ENCODE measurements at places on chromosomes 7 and 10. TPM values are rescaled to one million over a fixed set of nuclear protein-coding genes. Genes with fewer than 3 reads are reported as not detected.

The ARHGAP22 gene
- polyA plus RNA-seq = not detected

The CPXM2 gene
- not detected for polyA plus RNA-seq

The PRKCQ gene
- polyA plus RNA-seq = 55.3 TPM

The CXCL12 gene
- not detected for polyA plus RNA-seq

The AGR2 gene
- polyA plus RNA-seq = not detected

The SPDYE8 gene
- 0.16 TPM for polyA plus RNA-seq

The AKR1E2 gene
- polyA plus RNA-seq = not detected

The SVOPL gene
- not detected for polyA plus RNA-seq

The FRAT1 gene
- polyA plus RNA-seq = 13.3 TPM

The TAS2R41 gene
- not detected for polyA plus RNA-seq

The FOXP2 gene
- polyA plus RNA-seq = not detected

The GRM3 gene
- not detected for polyA plus RNA-seq

The ICA1 gene
- polyA plus RNA-seq = 3.3 TPM

The CNNM1 gene
- polyA plus RNA-seq = not detected

The PCLO gene
- polyA plus RNA-seq = not detected

The SFTPD gene
- not detected for polyA plus RNA-seq

The LOXL4 gene
- 0.43 TPM for polyA plus RNA-seq

The ELN gene
- polyA plus RNA-seq = not detected

The PTPN20 gene
- 1.3 TPM for polyA plus RNA-seq

The SPDYE2B gene
- 0.28 TPM for polyA plus RNA-seq

The GIMAP5 gene
- polyA plus RNA-seq = 475 TPM

The MBLAC1 gene
- polyA plus RNA-seq = 2.3 TPM

The ST7 gene
- 7.9 TPM for polyA plus RNA-seq

The OPALIN gene
- not detected for polyA plus RNA-seq

The SPDYE11 gene
- polyA plus RNA-seq = 0.16 TPM

The PRKAR2B gene
- polyA plus RNA-seq = 0.93 TPM

Data from CD8-positive, alpha-beta memory T cell (primary cell).